ENCODE measurements at places on chromosomes 16 and 17.

GRCh38 chr16:54210452-54211125, 76.0 kb downstream of the IRX3 start:
- DNase-seq = no peak

GRCh38 chr17:69246726-69247375, 18.2 kb upstream of the ABCA10 start:
- peak; percentile 5 for DNase-seq

GRCh38 chr17:44279666-44280391, 11.9 kb upstream of the SLC4A1 start:
- DNase-seq = no peak

DNA sequence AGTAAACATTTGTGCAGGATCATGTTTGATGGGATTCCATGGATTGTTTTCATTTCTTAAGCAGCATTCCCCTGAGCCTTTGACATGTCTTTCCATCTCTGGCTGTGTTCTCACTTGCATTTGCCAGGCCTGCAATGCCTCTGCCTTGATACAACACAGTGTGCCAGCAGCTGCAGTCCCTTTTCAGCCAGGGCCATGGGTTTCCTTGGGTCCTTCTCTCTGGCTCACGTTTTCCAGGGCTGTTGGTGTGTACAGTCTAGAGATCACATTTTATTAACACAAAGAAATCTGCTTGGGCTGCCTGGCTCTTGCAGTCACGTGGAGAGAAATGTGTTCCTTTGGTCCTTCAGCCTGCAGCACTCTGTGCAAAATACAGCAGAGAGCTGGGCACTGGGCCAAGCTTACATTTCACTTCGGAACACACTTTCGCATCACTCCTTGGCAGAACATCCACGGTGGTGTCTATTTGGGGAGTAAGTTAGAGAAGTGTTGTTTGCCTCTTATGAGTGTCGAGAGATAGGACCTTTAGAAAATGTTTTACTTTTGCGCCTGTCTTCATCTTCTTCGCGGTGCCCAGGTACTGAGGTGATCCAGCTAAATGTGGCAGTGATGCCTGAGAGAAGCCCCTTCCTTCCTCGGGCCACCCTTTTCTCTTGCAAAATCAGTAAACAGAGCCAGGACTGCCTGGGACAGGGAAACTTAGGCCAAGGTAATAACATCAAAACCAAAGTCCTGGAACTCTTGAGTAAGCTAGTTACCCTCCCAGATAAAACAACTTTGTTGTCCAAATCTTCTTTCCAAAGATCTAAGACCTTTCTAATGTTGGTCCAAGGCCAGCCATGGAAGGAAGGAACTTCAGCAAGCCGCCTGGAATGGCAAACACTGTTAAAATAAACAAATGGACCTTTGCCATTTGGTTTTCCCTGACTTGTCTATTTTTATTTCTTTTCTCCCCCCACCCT, 20.9 kb downstream of the HLF start:
- no peak for DNase-seq

GRCh38 chr16:11134722-11135463, 121.1 kb downstream of the SOCS1 start:
- DNase-seq = no peak

DNA sequence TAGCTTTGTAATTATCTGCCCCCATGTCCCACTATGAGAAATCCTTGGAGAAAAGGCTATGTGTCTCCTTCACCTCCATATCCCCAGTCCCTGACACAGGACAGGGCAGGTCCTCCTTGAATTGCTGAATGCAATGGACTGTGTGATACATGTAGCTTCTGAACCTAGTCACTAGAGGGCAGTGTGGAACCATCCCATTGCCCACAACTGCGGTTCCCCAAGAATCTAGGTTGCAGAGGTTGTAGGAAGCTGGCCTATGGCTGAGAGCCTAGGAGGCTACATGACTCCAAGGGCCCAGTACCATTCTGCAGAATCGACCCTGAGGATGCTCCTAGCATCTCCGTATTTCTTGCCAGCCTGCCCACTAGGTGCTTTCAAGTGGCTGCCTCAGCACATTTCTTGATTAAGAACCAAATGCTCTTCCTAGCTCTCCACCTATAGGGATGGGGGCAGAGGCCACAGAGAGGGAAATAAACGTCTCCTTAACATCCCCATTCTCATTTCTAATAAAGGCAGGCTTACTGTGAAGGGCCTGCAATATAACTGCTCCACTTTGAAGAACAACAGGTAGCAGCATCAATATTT, 394.0 kb downstream of the CA10 start:
- DNase-seq = peak; percentile 30

GRCh38 chr16:16861546-16861945, 482.6 kb downstream of the NPIPA7 start:
- DNase-seq = no peak

DNA sequence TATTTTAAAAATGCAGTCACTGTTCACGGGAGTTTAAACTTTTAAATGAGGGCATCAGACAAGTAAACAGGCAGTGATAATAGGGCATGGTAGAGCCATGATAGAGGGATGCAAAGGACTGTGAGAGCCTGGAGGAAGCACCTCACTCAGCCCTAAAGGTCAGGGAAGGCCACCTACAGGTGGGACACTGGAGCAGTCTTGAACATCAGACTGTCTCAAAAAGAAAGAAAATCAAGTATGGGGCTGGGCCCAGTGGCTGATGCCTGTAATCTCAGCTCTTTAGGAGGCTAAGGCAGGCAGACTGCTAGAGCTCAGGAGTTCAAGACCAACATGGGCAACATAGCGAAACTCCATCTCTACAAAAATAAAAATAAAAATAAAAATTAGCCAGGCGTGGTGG, 31.0 kb upstream of the DHRS7B start:
- DNase-seq = no peak

DNA sequence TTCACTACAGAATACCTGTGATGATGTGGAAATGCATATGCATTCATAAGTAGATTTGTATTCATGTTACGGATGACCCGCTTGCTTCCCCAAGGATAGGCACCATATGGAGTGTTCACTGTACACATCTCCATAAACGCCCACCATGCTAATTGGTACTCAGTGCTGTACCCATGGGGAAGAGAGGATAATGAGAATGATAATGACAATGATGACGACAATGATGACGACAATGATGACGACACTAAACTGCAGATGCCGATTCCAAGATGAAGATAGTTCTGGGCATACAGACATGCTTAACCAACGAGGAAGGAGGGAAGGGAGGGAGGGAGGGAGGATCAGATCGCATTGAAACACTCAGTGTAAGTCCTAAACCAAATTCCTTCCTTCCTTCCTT, 26.5 kb upstream of the ZFHX3 start:
- no peak for DNase-seq

DNA sequence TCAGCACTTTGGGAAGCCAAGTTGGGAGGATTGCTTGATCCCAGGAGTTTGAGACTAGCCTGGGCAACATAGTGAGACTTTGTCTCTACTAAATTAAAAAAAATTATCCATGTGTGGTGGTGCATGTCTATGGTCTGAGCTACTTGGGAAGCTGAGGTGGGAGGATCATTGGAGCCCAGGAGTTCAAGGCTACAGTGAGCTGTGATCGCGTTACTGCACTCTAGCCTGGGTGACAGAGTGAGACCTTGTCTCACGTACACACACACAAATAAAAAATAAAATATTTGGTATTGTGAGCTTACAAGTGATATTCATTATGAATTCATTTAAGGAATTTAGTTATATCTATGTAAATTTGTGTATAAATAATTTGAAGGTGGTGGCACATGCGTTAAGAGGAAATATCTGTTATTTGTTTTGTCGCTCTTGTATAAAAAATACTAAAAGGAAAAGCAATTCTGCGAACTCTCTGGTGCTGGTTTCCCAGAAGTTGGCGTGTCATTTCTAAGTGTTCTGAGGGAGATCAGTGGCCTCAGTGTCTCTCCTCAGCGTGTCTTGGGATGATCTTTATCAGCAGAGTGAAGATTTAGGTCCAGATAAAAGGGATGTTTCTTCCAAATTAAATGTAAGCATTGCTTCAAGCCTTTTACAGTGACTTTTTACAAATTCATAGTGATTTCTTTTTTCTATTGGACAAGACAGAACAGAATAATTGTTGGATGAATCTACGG, 187.6 kb downstream of the FTO start:
- no peak for DNase-seq

GRCh38 chr17:68640242-68640989, 39.2 kb upstream of the FAM20A start:
- no peak for DNase-seq

DNA sequence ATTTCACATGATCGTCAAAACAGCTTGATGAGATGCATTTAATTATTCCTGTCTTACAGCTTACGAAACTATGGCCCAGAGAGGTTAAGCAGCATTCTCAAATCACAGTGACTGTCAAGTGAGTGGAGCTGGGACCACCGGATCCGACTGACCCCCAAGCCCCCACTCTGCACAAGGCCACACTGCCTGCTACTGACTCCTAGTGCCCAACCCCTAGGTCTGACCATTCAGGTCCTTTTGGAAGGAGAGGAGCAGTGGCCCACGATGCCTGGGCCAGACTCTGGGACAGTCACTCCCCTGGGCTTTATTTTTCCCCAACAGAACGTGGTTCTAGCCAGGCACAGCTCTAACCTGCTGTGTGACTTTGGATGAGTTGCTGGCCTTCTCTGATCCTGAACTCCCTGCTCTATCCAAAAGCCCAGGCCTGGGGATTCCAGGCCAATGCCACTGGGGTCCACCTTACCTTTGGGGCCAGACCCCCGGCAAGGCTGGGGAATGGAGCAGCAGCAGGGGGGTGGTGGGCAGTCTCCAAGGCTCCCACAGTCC, 9.9 kb downstream of the TSPOAP1 start:
- DNase-seq = no peak

- peak; percentile 15 for DNase-seq
Observed at GRCh38 chr16:67748834-67749233, 29.7 kb upstream of the GFOD2 start.

DNA sequence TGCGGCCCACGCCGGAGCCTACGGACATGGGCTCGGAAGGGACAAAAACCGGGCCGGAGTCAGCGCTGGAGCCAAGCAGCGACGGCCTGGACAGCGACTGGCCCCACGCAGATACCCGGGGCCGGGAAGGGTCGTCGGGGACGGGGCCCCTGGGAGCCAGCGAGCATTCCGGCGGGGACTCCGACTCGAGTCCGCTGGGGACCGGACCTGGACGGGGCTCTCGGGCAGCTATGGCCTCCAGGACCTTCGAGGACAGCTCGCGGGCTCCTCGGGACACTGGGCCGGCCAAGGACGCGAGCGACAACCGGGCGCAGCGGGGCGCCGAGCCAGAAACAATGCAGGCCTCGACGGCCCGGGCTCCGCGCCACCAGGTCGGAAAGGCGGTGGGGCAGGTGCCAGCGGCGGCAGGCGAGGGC, 1.0 kb downstream of the MYO15B start:
- no peak for DNase-seq

DNA sequence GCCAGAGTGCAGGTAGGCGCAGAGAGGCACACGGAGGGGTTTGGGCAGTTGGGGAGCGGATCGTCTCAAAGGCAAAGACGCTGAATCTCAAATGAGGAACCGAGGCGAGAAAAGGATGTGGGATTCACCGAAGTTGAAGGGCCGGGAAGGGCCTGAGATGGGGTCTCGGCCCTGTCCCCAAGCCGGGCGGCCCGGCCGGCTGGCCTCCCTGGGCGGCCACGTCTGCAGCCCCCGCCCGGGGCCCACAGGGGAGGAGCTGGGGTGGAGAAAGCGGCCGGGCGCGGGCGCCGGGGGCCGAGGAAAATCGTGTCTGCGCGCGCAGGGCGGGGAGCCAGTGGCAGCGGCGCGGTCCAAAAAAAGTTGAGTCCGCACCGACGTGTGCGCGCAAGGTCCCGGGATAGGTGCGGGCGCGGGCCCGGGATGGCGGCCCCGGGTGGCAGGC, 458 bp downstream of the SLC12A4 start:
- no peak for DNase-seq

DNA sequence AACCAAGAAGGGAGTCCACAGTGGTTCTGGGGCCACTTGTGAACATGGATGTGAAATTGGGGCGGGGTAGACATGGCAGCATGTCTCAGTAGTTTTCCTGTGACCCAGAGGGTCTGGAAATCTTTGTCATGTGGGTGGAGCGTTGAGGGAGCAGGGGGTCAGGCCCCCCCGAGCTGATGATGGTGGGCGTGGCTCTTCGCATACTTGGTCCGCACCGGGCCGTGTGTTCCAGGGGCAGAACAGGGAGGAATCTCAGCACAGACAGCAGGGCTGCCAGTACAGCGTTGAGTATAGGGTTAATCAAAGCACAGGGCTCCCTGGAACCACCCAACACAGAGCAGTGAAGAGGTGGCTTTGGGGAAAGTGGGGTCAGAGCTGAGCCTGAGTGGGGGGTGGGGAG, 267.5 kb downstream of the SEC14L1 start:
- no peak for DNase-seq

DNA sequence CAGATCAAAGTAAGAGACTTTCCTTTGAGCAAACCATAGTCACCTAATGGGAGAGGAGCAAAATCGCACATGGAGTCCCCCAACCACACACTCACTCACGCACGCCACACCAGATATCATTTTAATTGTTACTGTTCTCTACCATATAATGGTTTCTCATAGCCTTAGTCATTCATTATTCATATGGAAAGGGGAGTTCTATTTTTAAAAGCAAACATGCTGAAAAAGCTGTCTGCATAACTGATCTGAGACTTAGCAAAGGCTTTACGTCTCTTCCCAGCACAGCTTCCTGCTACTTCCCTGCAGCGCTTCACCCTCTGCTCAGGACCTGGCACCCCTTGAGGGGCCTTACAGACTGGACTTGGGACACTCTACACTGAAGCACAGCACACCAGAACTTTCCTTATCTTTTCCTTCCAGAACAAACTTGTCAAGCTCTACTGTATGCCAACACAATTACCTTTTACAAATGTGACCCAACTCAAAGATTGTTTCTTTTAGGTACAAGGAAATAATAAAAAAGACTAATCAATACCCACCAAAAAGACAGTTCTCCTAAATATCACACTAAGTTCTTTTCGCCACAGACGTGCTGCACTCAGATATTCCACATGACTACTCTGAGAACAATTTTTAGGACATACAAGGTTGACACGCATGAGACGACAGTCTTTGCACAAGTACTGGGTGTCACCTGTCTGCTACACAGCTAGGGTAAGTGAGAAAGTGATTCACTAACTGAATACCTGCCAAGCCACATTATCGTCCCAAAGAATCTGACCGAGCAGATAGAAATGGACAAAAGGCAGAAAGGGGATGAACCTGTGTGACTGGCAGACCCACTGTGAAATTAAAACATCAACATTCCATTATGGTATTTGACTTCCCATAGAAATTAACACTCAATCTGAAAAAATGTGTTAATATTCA, 21.5 kb downstream of the SRP68 start:
- DNase-seq = no peak
